CD8-positive, alpha-beta memory T cell (primary cell): ENCODE measurements at places on chromosomes 1 and 21. TPM values are rescaled to one million over a fixed set of nuclear protein-coding genes. Genes with fewer than 3 reads are reported as not detected.

DNA sequence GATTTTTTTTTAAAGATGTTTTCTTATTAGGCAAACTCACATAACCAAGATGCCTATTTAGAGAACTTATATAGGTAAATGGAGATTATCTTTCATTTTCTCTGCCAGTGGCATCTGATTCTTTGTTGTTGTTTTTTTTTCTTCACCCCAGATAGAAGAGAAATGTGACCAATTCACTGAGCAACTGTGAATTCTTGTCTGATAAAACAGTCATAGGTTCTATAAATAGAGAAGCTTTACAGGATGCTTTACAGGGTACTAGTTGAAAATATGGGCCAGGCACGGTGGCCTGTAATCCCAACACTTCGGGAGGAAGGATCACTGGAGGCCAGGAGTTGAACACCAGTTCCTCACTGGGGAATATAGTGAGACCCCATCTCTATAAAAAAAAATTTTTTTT, 50.7 kb upstream of the LAMC2 start:
- no peak overlapping the region for H3K27ac ChIP-seq
- DNase-seq, result no peak
- no peaks in the 10 kb centered on the region for H3K36me3 ChIP-seq
- no peaks in the 10 kb centered on the region for H3K4me1 ChIP-seq
- H3K4me3 ChIP-seq, result no peak overlapping the region

- H3K27me3 ChIP-seq, result no peaks in the 10 kb centered on the region
- no peaks in the 10 kb centered on the region for H3K4me1 ChIP-seq
- H3K36me3 ChIP-seq, result no peaks in the 10 kb centered on the region
Observed at GRCh38 chr1:10450836-10451235, 1.0 kb downstream of the CORT start.

GRCh38 chr1:111399792-111400610, 27.5 kb downstream of the OVGP1 start:
- H3K27ac ChIP-seq, result no peak overlapping the region
- no peaks in the 10 kb centered on the region for H3K27me3 ChIP-seq
- no peaks in the 10 kb centered on the region for H3K4me1 ChIP-seq

- H3K27ac ChIP-seq, result peak overlapping the region; percentile 76
- no peaks in the 10 kb centered on the region for H3K36me3 ChIP-seq
- peak overlapping the region; percentile 63 for H3K4me3 ChIP-seq
- no peaks in the 10 kb centered on the region for H3K27me3 ChIP-seq
- peaks cover 82% of the 10 kb centered on the region for H3K4me1 ChIP-seq
- DNase-seq, result peak; percentile 98
Observed at GRCh38 chr1:12177999-12178441, 11.2 kb downstream of the TNFRSF1B start.

DNA sequence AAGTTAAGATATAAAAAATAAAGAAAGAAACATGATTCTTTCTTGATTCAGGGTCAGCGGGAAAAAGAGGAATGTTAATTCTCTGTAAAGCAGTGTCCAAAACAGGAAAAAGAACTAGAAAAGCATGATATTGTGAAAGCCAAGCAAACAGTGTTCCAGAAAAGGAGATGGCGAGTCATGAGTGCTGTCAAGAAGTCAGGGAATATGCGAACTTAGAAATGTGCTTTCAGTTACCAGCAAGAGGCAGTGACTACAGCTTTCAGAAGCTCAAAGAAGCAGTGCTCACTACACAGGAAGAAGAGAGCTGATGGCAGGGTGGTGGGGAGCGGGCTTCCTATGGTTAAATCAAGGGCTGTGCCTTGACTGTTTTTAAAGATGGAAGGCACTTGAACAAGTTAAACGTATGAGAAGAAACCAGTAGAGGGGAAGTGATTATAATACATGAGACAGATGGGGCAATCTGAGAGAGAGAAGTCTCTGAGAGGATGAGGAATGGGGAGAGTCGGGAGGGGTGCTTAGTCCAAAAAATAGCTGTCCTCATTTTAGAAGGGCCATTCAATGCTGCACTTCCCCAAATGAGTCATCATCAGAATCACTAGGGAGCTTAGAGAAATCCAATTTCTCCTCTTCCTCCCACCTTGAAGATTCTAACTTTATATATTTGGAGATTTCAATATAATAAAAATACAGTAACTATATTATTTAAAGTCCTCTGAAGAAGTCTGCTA, 90.4 kb downstream of the KCNK1 start:
- no peaks in the 10 kb centered on the region for H3K27me3 ChIP-seq
- H3K4me3 ChIP-seq, result no peak overlapping the region
- H3K36me3 ChIP-seq, result no peaks in the 10 kb centered on the region
- H3K4me1 ChIP-seq, result no peaks in the 10 kb centered on the region
- no peak overlapping the region for H3K27ac ChIP-seq

DNA sequence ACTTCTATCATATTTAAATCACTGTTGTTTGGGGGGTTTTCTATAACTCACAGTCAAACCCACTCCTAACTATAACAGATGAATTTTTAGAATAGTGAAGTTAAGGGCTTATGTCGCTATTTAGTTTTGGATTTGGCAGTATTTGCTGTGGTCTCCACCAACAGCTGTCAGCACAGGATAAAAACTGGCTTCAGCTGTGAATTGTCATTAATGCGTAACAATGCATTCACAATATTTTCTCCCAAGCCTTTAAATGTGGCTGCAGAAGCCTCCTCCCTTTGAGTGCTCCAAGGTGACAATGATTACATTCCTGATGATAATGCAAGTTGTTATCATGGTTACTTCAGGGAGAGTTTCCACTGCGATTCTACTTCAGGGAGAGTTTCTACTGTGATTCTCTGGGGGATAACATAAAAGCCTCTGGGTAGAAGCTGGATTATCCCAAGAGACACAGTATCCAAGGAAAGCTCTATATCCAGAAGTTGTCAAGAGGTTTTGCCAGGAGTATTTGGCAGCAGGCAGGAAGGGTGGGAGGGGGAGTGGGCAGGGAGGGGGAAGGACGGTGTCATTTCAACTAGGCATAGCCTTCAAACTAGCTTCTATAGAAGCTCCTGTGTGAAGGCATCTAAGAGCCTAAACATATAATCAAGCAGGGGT, 14.9 kb upstream of the SMIM12 start:
- H3K4me3 ChIP-seq, result no peak overlapping the region
- H3K36me3 ChIP-seq, result no peaks in the 10 kb centered on the region
- no peaks in the 10 kb centered on the region for H3K4me1 ChIP-seq
- DNase-seq, result no peak
- peaks cover 15% of the 10 kb centered on the region for H3K27me3 ChIP-seq

DNA sequence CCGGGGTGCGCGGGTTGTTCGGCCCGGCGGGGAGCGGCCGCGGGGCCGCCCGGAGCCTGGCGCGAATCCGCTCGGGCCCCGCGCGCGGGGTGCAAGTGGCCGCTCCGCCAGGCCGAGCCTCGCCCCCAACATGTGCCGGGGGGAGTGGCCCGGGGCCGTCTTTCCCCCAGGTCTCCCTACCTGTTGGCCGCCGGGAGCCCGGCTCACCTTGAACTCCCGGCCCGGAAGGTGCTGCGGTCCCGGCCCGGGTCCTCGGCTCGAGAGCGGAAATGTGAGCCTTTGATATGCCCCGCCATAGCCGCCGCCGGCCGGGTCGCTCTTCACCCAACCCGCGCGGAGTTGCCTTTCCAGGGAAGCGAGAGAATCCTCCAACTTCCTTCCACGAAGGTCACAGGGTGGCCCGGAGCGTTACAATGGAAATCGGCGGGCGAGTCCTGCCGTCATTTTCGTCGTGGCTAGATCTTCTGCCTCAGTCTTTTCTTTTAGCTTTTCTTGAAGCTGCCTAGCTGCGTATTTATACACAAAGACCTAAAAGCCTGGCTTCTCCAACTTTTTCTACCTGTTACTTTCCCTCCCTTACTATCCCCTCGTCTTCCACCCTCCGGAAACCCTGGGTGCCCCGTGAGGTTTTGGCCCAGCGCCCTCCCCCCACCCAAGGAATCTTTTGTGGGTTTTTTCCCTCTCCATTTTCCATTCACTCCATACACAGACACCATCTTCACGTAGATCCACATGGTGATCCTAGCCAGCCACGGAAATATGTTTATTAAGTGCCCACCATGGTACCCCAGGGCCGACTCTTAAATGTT, 867 bp downstream of the PTGFRN start:
- H3K27ac ChIP-seq, result peak overlapping the region; percentile 25
- H3K4me1 ChIP-seq, result peaks cover 11% of the 10 kb centered on the region
- no peaks in the 10 kb centered on the region for H3K27me3 ChIP-seq
- H3K4me3 ChIP-seq, result peak overlapping the region; percentile 47

Gene ANGEL2
- polyA plus RNA-seq, result 32.1 TPM

Gene OR14K1
- polyA plus RNA-seq, result not detected

Gene SIM2
- polyA plus RNA-seq, result 0.07 TPM

Gene CDC7
- 3.3 TPM for polyA plus RNA-seq

- no peak overlapping the region for H3K27ac ChIP-seq
- peak overlapping the region; percentile 12 for H3K4me3 ChIP-seq
- H3K27me3 ChIP-seq, result no peaks in the 10 kb centered on the region
- peaks cover 67% of the 10 kb centered on the region for H3K4me1 ChIP-seq
- DNase-seq, result no peak
Observed at GRCh38 chr1:223229756-223230155, 86.7 kb upstream of the TLR5 start.

GRCh38 chr21:35520856-35521255, 471.8 kb upstream of the RUNX1 start:
- H3K27me3 ChIP-seq, result no peaks in the 10 kb centered on the region
- peaks cover 10% of the 10 kb centered on the region for H3K4me1 ChIP-seq
- no peaks in the 10 kb centered on the region for H3K36me3 ChIP-seq
- no peak for DNase-seq
- no peak overlapping the region for H3K4me3 ChIP-seq
